KBM-7 (cell line): ENCODE measurements at places on chromosomes 2 and 18.
A peak's percentile ranks its signal among the peaks of the same experiment; 100 is the strongest.

GRCh38 chr18:76565238-76566173, 70.5 kb upstream of the ZNF516 start:
- peak; percentile 92 for DNase-seq

DNA sequence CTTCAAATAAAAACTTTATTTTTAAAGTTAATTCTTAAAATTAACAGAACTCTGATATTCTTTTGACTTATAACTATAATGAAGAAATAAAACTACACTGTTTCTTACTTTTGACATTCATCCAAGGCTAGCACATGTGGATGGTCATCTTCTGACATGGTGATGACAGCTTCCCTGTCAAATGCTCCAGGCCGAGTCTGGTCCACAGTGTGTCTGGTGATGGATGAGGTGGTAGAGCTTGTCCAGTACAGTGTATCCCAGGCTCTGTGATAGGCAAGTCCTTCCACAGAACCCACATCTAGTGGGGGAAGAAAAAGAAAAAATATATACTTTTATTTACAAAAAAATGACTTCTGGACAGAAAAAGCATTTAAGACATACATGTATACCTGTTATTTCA, 1529.5 kb downstream of the LRP1B start:
- no peak for DNase-seq

GRCh38 chr2:150735894-150736498, 248.5 kb upstream of the RND3 start:
- no peak for DNase-seq

DNA sequence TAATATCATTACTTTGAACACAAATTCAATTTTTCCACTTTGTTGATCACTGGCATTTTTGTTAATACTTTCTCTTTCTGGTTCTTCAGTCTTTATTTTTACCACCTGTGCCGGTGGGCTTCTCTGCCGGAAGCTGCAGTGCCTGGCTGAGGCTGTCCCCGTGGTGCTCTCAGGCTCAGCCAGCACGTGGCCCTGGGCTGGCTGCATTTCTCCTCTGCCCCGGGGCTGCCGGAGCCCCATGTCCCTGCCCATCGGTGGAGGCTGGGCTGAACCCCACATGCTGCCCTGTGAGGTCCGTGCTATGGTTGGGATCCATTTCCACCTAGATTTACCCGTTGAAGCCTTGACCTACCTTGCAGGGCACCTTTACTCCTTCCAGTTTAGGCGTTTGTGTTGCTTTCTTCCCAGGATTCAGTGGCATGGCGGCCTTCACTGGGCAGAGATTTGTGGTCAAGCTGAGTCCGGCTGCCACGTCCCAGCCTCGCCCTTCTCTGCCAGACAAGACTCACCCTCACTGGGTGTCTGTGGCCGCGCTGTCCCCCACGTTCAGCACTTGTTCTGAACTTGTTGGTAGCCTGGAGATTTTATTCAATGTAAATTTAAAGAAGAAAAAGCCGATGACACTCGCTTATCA, 12.8 kb upstream of the TMEM18 start:
- no peak for DNase-seq

- DNase-seq = no peak
Observed at GRCh38 chr18:49893036-49893435, 79.7 kb upstream of the ACAA2 start.

DNA sequence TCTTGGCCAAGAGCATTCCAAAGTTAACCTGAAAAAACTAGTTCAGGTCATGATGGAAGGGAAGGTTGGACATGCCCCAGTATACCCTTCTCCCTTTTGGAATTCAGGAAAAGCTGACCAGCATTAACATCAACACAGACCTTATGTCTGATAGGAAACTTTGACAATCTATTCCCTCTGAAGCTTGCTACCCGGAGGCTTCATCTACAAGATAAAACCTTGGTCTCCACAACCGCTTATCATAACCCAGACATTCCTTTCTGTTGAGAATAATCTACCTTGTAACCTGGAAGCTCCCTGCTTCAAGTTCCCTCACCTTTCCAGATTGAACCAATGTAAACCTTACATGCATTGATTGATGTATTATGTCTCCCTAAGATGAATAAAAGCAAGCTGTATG, 24.7 kb upstream of the IL37 start:
- no peak for DNase-seq

DNA sequence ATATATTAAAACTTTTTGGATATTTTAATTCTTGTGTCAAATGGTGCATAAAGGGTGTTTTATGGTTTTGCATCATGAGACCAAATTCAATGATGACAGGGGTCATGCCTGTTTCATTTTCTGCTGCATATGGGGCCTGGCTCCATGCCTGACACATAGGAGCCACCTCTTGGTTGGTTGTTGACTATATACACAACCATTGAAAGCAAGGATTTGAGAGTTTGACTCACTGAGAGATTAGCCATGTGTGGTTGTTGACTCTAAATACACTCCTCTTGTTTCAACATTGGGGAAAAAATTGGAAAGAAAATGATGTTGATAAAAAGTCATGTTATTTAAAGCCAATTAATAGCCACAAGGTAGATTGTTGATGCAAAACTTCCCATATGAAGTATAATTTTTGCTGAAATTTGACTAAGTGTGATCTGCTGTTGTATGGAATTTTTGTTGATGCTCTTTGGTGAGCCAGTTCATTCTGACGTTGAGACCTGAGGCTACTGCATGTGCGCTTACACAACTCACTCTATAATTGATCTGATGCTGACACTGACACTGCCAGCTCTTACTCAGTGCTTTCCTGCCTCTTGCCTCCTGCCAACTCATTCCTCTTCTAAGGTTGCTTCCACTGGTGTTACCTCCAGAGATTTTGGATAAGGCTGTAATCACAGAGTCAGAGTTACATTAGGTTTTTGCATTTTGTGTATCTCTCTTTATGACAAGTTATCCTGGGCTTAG, 446.2 kb upstream of the SLC14A2 start:
- no peak for DNase-seq

DNA sequence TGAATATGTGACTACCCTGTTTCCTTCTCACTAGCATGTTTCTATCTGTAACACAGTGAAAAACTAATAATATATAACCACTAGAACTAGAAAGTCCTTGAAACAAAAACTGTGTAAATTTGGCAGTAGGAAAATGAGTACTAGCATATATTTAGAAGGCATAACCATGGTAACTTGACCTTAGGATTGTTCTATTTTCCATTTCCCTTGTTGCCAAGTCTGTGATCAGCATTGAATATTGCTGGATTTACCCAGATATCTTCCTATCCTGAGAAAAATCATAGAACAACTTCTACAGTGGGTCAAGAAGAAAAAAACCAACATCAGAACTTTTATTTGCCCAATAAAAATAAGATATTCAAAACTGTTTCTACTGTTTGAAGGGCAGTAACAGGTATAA, 563.9 kb upstream of the NRXN1 start:
- DNase-seq = no peak

- DNase-seq = no peak
Observed at GRCh38 chr18:22641958-22642357, 224.2 kb upstream of the CTAGE1 start.

GRCh38 chr2:212832211-212833195, 293.9 kb upstream of the ERBB4 start:
- no peak for DNase-seq

- DNase-seq = no peak
Observed at GRCh38 chr2:205739620-205740019, 57.3 kb downstream of the NRP2 start.

GRCh38 chr2:16625201-16625729, 40.4 kb downstream of the CYRIA start:
- DNase-seq = peak; percentile 97

DNA sequence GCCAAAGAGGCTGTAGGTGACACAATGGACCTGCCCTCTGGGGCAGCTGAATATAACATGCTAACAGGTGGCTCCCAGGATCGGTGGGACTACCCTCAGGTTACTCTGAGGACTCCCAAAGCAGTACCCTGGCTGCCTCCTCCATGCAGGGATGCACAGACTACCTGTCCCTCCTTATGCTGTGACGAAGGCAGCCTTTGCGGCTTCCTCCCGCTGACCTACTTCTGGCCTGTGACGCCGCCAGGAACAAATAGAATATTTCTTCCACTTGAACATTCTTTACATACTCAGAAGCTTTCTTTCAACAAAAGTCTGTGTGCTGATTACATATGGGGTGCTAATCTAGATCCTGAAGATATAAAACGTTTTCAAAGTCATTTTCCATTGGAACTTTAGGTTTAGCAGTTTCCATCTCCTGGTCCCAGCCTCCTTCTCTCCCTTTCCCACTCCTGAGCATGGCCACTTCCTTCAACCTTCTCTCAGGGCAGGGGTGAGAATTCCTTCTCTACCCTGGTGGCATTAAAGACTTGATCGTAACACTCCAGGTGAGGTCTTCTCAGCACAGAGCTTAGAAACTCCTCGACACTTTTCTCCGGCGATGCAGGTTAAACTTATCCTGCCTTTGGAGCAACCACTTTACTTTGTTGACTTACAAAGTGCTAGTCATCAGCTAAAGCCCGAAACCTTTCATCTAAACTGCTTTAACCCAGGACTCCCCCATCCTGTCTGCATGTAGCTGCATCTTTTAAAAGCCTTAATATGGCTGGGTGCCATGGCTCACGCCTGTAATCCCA, 58.9 kb upstream of the STK17B start:
- DNase-seq = no peak

DNA sequence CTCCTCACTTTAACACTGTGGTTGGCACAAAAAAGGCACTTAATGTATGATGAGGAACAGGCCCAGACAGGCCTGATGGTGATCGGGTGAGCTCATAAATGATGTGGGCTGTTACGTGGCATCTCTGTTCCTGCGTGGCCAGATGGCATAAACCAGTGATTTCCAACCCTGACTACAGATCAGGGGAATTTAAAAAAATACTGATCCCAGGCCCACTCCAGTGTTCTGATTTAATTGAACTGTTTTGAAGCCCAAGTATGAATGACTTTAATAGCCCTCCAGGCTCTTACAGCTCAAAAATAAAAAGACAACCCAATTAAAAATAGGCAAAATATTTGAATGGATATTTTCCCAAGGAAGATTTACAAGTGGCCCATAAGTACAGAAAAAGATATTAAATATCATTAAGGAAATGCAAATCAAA, 48.2 kb downstream of the LIPG start:
- no peak for DNase-seq

DNA sequence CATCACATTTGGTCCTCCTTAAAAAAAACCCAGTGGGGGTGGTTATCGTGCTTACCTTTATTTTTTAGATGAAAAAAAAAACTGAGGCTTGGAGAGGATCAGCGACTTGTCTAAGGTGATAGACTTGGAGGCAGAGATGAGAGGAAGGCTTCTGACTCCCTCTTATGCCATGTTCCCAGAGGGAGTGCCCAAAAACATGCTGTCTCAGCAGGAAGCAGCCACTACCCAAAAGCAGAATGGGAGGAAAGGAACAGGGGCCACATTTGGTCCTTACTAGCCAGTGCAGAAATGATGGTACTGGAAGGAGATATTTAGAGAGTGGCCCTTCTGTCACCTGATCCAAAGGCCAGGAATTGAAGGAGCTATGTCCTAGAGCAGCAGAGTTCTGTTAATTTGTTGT, 118.4 kb downstream of the B3GNT2 start:
- DNase-seq = no peak

DNA sequence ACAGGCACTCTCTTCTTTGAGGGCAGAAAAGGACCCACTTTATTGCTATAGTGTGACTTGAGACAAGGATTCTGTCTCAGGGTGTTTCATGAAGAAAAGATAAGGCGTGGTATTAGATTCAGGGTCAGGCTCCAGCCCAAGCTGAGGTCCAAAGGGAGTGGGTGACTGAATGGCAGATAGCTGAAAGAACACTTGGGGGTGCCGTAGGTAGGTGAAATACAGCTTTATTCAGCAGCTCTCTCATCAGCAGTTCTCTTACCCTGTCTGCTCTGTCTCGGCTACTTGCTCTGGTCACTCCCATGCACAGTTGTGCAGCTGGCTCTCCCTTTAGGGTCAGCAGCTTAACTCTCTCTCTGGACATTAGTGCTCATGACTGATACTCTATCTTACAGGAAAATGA, 379.9 kb downstream of the LPIN1 start:
- no peak for DNase-seq

GRCh38 chr2:186909095-186909494, 60.1 kb upstream of the ZSWIM2 start:
- no peak for DNase-seq

GRCh38 chr2:197011801-197012641, 85.5 kb upstream of the PGAP1 start:
- DNase-seq = peak; percentile 65

- no peak for DNase-seq
Observed at GRCh38 chr2:190714958-190715357, 66.1 kb downstream of the NAB1 start.

GRCh38 chr2:197740200-197740599, 35.0 kb downstream of the MARS2 start:
- DNase-seq = no peak

DNA sequence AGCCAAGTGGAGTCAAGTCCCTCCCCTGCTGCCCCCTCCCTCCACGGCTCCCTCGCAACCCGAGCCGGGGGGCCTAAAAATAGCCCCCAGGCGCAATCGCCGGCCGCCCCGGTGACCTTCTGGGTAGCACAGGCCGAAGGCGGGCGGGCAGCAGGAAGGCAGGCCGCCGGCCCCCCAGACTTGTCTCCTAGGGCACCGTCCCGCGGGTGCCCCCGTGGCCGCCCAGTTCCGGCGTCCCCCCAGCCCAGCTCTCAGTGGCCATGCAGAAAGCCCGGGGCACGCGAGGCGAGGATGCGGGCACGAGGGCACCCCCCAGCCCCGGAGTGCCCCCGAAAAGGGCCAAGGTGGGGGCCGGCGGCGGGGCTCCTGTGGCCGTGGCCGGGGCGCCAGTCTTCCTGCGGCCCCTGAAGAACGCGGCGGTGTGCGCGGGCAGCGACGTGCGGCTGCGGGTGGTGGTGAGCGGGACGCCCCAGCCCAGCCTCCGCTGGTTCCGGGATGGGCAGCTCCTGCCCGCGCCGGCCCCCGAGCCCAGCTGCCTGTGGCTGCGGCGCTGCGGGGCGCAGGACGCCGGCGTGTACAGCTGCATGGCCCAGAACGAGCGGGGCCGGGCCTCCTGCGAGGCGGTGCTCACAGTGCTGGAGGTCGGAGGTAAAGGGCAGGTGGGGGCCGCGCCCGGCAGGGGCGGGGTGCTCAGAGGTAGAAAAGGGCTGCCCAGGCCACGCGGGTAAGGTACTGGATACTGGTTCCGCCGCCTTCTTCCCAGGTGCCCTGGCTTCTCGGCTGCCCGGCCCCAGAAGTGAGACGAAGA, at the start of gene SPEG:
Gene SPEG, plus strand, starts transcription at position 126 of the 808 bp plus-strand sequence. Its CDS starts 135 bp downstream, at position 261.
- no peak for DNase-seq

- DNase-seq = peak; percentile 85
Observed at GRCh38 chr2:15560988-15561573, at the start of gene NBAS. TSS of gene NBAS (minus strand) at chr2:15561334. CDS start at chr2:15561304, 30 bp downstream.

- DNase-seq = peak; percentile 95
Observed at GRCh38 chr2:24083567-24084385, 858 bp downstream of the TP53I3 start.

GRCh38 chr2:201500534-201500933, 49.0 kb downstream of the STRADB start:
- no peak for DNase-seq

DNA sequence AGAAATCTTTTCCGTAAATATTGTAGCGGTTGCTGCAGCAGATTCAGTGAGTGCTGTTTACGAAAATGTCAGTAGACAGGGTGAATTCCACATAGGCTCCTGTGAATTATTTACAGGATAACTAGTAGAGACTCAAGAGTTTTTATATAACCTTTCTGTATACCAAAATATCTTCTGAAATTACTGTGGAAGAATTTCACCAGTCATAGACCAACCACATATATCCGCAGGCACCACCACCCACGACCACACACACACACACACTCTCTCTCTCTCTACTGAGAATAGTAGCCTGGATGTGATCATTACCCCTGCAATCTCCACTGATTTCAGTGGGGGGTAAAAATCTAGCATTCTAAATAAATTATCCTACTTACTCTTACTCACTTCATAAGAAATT, 341.8 kb downstream of the RBM43 start:
- no peak for DNase-seq

GRCh38 chr2:117942551-117942950, 71.3 kb downstream of the CCDC93 start:
- no peak for DNase-seq
